ENCODE measurements at places on chromosomes 1 and 21. TPM values are rescaled to one million over a fixed set of nuclear protein-coding genes. Genes with fewer than 3 reads are reported as not detected.
A peak's percentile ranks its signal among the peaks of the same experiment; 100 is the strongest.

- DNase-seq: no peak
Observed at GRCh38 chr1:98045211-98045766, 124.5 kb upstream of the DPYD start.

- peak; percentile 54 for DNase-seq
Observed at GRCh38 chr1:42737257-42737656, 2.8 kb downstream of the CLDN19 start.

- no peak for DNase-seq
Observed at GRCh38 chr1:241591317-241591716, 48.9 kb downstream of the CHML start.

The NR0B2 gene
- total RNA-seq: 98.9 TPM

- no peak for DNase-seq
Observed at GRCh38 chr1:167054946-167055630, 35.1 kb downstream of the GPA33 start.

- no peak for DNase-seq
Observed at GRCh38 chr21:32578107-32578691, 7.1 kb downstream of the TCP10L start.

- DNase-seq: no peak
Observed at GRCh38 chr21:43930074-43930847, 65.2 kb downstream of the AGPAT3 start.

The SARS1 gene
- total RNA-seq: 113 TPM

The MYBPH gene
- not detected for total RNA-seq

DNA sequence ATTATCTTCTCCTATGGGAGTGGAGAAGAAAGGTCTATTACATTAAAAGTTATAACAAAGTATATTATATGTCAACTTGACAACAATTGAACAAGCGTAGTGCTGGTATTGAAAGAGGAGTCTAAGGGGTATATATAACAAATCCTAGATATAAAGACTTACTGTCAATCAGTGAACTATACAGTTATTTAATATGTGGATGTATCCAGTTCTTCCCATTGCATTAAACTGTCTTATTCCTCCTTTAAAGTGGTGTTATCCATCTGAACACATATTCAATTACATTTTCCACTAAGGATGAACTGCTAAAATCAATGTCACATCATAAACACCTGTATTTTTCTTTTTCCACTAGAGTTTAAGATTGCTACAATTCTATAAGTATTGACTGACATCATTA, 438.8 kb downstream of the DPYD start:
- DNase-seq: no peak

The GPR3 gene
- total RNA-seq: 0.09 TPM

The TFF2 gene
- total RNA-seq: 115 TPM
